ENCODE measurements at places on chromosomes 4 and X.

DNA sequence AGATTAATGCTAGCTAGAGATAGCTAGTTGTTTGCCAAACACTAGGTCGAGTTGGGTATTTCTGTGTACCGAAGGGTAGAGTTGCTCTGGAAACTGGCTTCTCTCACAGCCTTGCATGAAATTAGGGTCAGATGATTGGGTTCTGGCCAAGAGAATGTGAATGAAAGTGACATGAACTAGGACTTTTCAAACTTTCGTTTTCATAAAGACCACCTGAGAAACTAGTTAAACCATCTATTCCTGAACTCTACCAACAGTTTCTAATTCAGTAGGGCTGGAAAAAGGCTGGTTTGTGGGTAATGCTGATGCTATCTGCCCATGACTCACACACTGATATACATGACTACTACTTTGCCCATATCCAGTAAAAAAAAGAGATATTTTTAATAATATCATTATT, 157.6 kb downstream of the GASK1B start:
- DNase-seq, result no peak

DNA sequence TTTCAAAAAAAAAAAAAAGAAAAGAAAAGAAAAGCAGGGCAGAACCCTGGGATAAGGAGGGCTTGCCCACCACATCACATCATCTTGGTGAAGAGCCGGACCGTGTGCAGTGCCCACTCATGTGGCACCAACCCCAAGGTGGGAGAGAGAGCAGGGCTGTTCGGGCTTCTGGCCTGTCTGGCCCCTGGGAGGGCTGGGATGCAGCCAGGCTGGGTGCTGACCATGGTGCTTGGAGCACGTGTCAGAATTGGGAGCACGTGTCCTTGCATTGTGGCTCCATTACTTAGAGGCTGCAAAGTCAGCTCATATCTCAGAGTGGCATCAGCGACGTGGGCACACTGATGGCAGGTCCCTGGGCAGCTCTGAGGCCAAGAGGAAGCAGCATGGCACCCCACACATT, 100.9 kb upstream of the AFAP1 start:
- DNase-seq, result no peak

- no peak for DNase-seq
Observed at GRCh38 chr4:10460313-10461047, 3.3 kb upstream of the ZNF518B start.

- DNase-seq, result no peak
Observed at GRCh38 chr4:4481399-4481994, 60.4 kb downstream of the STX18 start.

- no peak for DNase-seq
Observed at GRCh38 chrX:41512394-41512793, 65.3 kb downstream of the NYX start.

GRCh38 chr4:122903766-122904288, 18.6 kb downstream of the NUDT6 start:
- DNase-seq, result no peak

GRCh38 chr4:14958436-14958835, 43.8 kb upstream of the CPEB2 start:
- no peak for DNase-seq

GRCh38 chr4:137957806-137958205, 284.3 kb downstream of the SLC7A11 start:
- DNase-seq, result no peak

DNA sequence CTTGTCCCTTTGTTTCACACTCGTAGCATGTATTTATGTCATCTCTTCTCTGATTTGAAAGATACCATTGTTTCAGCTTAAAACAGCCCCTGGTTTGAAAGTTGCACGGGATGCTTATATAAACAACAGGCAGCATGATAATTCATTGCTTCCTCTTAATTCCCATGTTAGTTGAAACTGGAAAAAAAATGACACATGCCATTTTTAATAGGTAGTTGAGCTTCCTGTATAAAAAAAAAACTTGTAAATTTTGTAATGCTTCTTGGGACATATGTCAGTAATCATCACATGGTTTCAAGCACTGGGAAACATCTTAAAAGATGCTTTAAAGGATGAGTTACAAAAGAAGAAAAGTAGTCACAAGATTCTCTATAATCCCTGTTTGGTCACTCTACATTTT, 243.0 kb downstream of the PALLD start:
- no peak for DNase-seq

- no peak for DNase-seq
Observed at GRCh38 chrX:91434351-91435168, at the start of gene PABPC5. TSS of gene PABPC5 (plus strand) at chrX:91434839. CDS start at chrX:91435578, 739 bp downstream.

DNA sequence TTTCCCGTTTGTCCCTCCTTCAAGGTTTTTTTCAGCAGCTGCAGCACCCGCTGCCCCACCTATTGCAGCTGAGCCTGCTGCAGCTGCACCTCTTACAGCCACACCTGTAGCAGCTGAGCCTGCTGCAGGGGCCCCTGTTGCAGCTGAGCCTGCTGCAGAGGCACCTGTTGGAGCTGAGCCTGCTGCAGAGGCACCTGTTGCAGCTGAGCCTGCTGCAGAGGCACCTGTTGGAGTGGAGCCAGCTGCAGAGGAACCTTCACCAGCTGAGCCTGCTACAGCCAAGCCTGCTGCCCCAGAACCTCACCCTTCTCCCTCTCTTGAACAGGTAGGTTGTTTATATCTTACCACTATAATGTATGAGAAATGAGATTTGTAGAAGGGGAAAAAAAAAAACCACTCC, 4.5 kb downstream of the PRR27 start:
- no peak for DNase-seq

DNA sequence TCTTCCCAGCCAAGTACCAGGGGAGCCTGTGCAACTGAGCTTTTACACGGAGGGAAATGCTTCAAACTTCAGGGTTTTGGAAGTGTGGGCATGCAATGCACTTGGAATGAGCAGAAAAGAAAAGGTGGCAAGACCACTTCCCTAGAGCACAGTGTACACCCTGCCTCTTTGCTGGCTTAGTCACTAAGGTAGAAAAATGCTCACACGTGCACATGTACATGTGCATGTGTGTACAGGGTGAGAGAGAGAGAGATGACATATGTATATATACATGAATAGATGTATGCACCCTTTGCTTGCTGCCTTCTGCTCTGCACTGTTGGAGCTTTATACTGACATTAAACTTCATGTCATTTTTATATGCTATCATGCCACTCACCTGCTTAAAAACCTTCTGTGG, 7.9 kb upstream of the KLF3 start:
- no peak for DNase-seq
